ENCODE measurements at places on chromosomes 11 and 22.

DNA sequence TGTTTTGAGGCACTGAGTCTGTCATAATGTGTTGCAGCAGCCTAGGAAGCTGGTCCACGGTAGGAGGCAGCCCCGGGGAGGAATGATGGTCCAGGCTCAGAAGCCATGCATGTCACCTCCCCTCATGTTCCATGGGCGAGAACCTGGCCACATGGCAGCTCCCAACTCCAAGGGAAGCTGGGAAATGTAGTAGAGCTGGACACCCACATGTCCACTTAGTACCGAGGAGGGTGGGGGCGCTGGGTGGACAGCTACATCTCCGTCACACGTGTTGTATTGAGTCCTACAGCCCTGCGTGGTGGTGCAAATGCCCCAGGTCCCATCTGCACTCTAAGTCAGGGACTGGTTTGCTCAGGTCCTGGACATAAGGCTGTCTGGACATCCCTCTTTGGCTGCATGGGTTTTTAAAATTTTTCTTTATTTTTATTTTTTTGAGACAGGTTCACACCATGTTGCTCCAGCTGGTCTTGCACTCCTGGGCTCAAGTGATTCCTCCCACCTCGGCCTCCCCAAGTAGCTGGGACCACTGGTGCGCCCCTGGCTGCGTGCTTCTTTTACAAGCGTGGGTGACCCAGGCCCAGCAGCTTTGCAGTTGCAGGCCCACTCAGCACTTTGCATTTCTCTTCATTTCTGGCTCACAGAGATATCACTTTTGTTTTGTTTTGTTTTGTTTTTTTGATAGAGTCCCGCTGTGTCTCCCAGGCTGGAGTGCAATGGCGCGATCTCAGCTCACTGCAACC is 3.9 kb upstream of the CTTN start:
- DNase-seq = no peak

- DNase-seq = no peak
Observed at GRCh38 chr11:129331217-129331616, 44.4 kb upstream of the BARX2 start.

GRCh38 chr11:6156628-6157359 is 13.3 kb downstream of the OR52B2 start:
- DNase-seq = no peak

DNA sequence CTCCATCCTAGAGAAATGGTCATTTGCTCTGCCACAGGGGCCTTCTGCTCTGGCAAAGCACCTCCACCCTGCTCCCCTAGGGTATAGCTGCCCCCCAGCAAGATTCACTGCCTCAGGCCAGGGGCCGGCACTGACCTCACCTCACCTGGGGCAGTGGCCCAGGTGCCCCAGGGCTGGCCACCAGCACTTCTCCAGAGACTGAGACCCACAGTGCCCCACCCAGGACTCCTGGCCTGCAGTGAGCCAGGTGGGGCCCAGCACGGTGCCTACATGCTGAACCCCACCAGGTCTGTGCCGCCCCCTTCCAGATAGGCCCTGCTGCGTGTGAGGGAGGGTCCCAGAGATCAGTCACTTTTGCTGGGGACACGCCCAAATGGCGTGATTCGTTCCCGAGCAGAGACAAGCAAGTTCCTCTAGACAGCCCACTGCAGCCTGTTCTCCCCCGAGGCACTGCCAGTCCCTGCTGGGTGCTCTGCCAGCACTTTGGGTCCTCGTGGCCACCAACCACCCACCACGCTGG is 10.8 kb downstream of the GNB1L start:
- DNase-seq = no peak

GRCh38 chr11:93822359-93822758 is 28.1 kb downstream of the VSTM5 start:
- no peak for DNase-seq

- no peak for DNase-seq
Observed at GRCh38 chr11:34331736-34332135, 26.1 kb downstream of the ABTB2 start.

DNA sequence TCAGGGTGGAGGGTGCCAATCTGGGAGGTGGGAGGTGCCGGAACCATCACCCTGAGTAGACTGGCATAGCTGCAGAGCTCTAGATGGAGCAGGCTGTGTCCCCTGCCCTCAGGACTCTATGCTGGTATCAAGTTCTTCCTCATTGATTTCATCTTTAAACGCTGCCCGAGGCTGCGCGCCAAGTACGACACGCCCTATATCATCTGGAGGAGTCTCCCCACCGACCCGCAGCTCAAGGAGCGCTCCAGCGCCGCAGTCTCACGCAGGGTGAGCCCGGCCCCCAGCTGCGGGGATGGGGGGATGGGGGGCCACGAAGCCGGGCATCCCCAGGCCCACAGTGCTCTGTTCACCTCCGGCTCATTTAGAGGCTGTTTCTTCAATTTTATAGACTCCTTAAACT is 52.5 kb downstream of the GRAMD4 start:
- no peak for DNase-seq

DNA sequence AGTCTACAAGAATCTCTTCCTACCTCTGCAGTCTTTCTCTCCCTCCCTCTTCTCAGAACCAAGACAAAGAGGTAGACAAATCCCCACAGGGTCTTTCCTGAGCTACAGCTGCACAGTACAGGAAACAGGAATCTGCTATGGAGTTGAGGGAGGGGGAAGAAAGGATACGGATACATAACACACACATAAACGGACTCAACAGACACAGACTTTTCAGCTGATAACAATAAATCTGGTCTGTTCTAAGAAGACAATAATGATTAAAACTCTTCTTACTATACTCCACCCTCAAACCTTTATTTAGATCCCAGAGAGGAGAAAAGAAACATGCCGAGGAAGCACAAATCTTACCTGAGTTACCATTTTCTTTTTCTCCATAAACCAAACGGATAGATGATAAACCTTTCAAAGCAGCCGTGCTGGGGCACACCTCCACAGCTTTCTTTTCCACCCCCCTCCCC is 122.2 kb downstream of the APOL5 start:
- DNase-seq = no peak

DNA sequence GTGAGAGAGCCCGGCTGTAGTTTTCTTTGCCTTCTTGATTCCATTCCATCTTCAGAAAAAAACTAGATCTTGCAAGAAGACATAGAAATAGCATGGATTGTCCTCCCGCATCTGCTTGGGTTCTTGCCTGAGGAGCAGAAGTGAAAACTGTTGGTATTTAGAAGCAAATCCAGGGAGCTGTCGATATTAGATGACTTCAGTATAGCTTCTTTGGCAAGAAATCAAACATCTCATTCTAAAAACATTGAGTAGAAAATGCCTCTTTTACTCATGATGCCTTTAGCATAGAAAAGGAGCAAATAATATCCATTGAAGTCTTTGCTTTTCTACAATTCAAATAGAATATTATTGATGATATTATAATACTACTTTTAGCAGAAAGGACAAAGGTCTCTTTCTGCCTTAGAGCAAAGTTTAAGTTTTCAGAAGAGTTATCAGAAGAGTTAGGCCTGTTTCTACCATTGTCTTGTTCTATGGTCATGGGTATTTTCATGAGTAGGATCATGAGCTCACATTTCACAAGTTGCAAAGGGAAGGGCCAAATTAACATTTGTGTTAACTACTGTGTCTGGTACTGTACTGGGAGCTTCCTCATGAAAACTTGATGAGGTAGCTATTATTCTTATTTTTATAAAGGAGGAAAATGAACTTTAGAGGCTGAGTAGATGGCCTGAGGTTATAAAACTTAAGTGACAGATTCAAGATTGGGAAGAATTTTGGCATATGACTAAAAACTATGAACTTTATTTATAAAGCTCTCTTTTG is 49.7 kb downstream of the EXT2 start:
- no peak for DNase-seq

DNA sequence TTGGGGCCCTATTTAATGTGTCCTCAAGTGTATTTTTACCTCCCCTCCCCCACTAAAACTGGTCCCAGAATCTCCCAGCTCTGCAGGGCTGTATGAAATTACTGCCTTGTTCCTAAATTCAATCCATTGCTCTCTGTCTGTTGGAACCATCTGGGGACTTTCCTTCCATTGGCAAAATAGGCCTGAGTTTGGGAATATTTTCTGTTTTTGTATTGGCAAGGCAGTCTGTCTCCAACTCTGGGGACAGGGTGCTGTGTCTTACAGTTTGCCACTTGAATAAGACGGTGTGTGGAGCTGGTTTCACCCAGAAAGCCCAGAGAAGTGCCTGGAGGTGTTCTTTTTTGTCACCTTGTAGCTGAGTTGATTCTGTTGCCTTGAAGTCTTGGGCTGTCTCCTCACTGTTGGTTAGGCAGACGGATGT is 1.3 kb downstream of the PACS1 start:
- no peak for DNase-seq

DNA sequence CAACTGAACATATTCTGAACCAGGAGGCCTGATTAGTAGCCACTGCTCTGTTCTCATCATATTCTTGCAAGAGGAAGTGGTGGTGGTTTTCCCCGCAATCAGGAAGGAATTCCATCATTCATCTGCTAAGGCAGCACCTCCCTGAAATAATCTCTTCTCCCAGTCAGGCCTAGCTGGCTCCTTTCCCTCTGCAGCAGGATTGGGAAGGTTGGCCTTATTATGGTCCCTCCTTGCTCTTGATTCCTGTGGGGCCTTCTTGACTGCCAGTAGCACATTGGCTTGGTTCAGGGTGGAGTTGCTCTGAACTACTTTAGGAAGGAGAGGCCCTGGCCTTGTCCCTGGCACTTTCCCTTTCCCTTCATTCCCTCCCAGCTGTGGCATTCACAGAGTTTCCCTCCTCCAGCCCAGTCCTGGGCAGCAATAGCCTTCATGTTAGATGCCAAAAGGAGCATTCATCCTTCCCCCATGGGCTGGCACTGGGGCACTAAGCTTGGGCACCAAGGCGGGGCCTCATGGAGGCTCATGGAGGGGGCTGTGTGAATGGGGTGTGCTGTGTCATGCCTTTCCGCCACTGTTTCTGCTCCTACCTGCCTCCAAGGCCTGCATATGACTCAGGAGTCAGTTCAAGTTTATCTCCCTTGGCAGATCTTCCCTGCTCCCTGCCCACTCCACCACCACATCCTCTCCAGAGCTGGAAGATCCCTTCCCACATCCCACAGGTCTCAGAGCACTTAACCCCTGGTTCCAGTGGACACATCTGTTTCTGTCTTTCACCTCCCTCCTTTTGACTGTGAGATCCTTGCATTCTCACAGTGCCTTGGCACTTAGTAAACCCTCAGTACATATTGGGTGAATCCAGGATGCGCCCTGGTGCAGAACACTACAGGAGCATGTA is 27.6 kb upstream of the CD44 start:
- no peak for DNase-seq

DNA sequence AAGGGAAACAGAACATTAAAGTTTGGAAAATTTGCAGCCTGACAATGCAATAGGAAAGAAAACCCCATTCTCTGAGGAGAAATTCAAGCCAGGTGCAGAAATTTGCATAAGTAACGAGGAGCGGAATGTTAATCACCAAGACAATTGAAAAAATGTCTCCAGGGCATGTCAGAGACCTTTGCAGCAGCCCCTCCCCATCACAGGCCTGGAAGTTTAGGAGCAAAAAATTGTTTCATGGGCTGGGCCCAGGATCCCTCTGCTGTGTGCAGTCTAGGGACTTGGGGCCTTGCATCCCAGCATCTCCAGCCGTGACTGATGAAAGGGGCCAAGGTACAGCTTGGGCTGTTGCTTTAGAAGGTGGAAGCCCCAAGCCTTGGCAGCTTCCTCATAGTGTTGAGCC is 780.2 kb downstream of the LRRC4C start:
- no peak for DNase-seq

Measured in ascending aorta (tissue), 2 donors.